ENCODE measurements at places on chromosomes 5 and 9. TPM values are rescaled to one million over a fixed set of nuclear protein-coding genes. Genes with fewer than 3 reads are reported as not detected.

DNA sequence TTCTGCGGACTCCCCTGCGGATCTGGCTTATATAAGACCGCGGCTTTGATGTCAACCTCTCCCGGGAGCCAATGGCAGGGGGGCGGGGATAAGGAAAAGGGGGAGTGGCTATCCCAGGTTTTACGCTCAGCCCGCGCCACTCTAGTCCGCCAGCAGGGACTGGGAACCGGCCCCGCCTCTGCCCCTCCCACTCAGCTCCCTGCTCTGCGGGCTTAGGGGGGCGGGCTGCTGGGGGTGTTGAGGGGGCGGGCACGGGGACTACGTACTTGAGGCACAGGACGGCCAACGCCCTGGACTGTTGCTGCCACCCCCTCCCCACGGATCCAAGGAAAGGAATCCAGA, at the start of gene HAND1:
Gene HAND1, minus strand, starts transcription at position 4 of the 342 bp plus-strand sequence. CDS start 219 bp downstream, outside the sequence.
- no peak for DNase-seq

GRCh38 chr9:137128862-137129455, 10.0 kb upstream of the GRIN1 start:
- DNase-seq: no peak

DNA sequence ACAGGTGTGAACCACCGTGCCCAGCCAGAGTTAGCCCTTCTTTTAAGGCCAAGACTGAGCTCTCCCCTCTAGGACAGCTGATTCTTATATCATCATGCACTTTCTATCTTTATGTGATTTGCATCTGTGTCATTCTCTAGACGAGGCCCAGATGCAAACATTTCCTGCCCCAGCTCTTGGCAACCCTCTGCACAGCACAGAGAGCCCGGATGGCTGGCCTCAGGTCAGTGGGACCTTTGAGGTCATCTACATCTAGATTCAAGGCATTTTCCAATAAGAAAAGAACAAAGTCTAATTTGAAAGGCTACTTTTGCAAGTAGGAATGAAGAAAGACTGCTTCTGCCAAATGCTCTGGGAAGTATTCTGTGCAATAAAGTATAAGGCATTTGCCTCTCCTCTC, 109.0 kb upstream of the DAB2 start:
- no peak for DNase-seq

DNA sequence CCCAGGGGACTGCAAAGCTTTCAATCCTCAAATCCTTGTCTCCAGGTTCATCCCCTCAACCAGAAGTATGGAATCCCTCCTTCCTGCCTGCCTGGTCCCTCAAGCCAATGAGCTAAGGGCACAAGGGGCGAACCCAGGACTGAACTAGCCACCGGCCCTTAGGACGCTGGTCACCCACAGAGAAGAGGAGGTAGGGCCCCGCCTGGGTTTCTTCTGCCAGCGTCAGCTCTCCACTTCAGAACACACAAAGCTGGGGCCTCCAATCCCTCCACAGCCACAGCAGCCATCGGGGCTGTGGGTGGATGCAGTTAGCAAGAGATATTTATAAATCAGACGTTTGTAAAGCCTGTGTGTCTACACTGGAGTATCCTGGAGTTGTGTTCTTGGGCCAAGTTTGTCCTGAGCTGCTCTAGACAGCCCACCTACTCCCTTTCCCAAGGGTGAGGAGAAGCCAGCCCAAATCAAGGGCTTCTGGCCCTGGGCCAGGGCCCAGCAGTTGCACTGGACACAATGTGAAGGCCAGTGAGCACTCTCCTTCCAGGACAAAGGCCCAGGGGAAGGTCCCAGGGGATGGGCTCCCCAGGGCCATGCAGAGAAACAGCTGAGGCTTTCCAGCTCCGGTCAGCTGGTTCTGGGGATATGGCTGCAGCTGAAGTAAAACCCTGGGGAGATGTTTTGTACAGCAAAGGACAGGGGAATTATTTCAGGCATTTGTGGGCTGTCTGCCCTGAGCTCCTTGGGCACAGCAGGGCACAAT, 18.9 kb downstream of the AMBP start:
- no peak for DNase-seq

Gene QRFP
- polyA plus RNA-seq: 0.58 TPM

Gene CCNI2
- polyA plus RNA-seq: 2.6 TPM

Gene PSAT1
- polyA plus RNA-seq: 71.1 TPM

Measured in renal pelvis (tissue), 12 donors.